CD4-positive, alpha-beta T cell treated with Interleukin-6 for 4 hours (primary cell): ENCODE measurements at places on chromosomes 4 and X.

GRCh38 chr4:165328708-165329107 is 1.2 kb downstream of the MSMO1 start:
- DNase-seq = no peak

DNA sequence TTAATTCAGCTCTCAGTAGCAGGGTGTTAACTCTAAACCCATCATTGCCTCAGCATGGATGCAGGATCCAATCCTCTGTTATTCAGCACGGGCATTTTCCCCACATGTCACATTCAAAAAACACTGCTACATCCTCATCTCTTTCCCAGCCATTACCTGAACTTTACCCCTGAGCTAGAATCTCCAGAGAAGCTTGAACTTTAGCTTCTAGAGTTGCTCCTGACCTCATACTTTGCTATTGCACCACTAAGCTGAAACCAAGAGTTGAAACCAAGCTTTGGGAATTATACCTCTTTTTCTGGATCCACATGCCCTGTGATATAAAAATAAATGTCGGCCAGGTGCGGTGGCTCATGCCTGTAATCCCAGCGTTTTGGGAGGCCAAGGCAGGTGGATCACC is 90.7 kb downstream of the SHROOM3 start:
- no peak for DNase-seq

DNA sequence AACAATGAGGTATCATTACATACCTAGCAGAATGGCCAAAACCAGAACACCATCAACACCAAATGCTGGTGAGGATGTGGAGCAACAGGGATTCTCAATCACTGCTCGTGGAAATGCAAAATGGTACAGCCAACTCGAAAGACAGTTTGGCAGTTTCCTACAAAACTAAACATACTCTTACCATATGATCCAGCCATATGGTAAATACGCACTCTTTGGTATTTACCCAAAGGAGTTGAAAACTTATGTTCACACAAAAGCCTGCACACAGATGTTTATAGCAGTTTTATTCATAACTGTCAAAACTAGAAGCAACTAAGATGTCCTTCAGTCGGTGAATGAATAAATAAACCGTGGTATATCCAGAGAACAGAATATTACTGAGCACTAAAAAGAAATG is 7.8 kb downstream of the CASP3 start:
- no peak for DNase-seq

DNA sequence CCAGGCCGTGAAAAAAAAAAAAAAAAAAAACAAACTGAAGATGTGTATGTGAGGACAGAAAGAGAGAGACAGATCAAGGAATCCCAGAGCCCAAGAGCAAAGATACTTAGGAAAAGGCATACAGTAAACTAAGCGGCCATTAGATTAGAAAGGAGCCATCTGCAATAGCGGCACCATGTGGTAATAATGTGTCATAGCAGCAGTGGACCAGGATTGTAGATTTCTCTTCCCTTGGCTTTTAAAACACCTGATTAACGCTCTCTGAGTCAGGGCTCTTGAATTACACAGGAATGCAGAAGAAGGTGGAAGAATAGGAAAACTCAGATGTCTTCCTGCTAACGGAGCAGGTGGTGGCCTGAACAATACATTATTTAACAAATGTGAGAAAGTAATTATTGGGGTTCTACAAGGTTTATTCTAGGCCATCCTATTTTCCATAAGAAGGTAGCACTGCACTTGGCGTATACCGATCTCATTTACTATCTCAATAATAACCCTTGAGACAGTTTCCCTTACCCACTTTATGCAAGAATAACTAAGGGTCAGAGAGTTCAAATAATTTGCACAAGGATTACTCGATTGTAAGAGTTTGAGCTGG is 182.7 kb downstream of the KCNIP4 start:
- DNase-seq = no peak

DNA sequence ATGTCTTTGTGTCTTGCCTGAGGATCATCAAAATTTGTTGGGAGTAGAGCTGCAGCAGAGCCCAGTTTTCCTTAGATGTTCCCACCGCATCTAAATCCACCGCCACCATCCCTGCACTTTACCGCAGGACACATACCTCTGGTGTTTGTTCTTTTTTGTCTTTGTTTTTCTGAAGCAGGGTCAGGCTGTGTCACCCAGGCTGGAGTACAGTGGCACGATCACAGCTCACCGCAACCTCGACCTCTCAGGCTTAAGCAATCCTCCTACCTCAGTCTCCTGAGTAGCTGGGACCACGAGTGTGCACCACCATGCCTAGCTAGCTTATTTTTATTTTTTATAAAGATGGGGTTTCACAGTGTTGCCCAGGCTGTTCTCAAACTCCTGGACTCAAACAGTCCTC is 4.6 kb downstream of the ENOPH1 start:
- no peak for DNase-seq

DNA sequence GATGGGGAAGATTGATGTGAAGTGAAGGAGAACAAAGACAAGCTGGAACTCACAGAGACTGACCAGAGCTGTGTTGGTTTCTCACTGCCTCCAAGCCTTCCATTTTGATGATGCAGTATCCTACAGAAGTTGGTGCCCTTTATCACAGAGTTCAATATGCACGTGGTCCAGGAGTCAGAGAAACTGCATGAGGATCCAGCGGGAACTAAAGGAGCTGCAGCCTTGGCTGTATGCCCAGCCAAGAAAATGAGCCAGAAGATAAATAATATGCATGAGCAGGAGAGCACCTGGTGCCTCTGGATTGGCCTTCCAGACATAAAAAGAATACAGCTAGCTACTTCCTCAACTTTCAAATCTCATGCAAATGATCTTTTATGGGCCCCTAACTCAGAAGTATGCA is 44.3 kb upstream of the DCLK2 start:
- no peak for DNase-seq

- DNase-seq = no peak
Measured at GRCh38 chr4:90495936-90496335, 368.7 kb downstream of the CCSER1 start.

GRCh38 chrX:31117266-31117665 is 45.4 kb upstream of the FTHL17 start:
- no peak for DNase-seq

DNA sequence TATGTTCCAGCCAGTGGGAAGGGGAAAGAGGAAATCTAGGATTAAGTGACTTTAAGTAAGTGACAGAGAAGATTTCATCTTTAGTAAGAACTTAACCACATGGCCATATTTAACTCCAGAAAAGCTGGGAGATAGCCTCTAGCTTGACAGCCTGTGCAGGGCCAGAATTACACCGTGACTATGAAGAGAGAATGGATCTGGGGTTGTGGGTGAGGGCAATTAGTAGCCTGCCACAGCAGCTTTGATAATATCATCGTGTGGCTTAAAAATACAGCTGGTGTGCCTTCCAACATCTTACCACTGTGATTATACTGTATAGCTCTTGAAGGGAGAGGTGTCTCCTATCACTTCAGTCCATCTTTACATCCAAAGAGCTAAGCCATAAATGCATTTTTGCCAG is 57.6 kb upstream of the TBC1D9 start:
- no peak for DNase-seq

- DNase-seq = no peak
Measured at GRCh38 chr4:7652451-7652881, 217.7 kb upstream of the PSAPL1 start.

- no peak for DNase-seq
Measured at GRCh38 chr4:7390906-7391636, 43.7 kb downstream of the PSAPL1 start.

- no peak for DNase-seq
Measured at GRCh38 chr4:120589787-120590186, 332.7 kb downstream of the PRDM5 start.

DNA sequence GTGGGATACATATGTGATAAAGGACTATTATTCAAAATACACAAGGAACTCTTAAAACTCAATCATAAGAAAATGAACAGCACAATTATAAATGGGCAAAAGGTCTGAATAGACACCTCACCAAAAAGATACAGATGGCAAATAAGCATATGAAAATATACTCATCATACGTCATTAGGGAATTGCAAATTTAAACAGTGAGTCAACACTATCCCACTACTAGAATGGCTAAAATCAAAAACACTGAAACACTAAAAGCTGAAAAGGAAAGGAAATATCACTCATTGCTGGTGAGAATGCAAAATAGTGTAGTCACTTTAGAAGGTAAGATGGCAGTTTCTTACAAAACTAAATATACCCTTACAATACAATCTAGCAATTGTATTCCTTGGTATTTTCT is 597.0 kb upstream of the PABPC4L start:
- no peak for DNase-seq

DNA sequence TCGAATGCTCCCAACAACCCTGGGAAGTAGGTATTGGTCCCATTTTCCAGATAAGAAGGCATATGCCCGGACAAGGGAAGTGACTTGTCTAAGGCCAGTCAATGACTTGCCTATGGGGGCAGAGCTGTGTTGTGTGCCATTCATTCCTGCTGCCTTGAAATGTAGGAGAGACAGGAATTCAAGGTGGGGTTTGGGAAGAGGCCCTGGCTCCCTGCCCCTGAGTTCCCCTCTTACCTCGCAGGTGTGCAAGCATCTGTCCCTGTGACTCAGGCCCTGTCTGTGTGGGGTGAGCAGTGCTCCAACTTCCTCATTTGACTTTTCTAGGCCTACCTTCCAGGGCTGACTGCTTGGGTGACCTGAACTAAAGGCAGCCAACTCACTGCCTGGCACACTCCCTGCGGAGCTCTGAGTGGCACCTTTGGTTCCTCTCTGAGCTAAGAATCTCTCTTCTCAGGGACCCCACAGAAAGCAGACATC is 5.1 kb downstream of the EFNB1 start:
- DNase-seq = no peak

DNA sequence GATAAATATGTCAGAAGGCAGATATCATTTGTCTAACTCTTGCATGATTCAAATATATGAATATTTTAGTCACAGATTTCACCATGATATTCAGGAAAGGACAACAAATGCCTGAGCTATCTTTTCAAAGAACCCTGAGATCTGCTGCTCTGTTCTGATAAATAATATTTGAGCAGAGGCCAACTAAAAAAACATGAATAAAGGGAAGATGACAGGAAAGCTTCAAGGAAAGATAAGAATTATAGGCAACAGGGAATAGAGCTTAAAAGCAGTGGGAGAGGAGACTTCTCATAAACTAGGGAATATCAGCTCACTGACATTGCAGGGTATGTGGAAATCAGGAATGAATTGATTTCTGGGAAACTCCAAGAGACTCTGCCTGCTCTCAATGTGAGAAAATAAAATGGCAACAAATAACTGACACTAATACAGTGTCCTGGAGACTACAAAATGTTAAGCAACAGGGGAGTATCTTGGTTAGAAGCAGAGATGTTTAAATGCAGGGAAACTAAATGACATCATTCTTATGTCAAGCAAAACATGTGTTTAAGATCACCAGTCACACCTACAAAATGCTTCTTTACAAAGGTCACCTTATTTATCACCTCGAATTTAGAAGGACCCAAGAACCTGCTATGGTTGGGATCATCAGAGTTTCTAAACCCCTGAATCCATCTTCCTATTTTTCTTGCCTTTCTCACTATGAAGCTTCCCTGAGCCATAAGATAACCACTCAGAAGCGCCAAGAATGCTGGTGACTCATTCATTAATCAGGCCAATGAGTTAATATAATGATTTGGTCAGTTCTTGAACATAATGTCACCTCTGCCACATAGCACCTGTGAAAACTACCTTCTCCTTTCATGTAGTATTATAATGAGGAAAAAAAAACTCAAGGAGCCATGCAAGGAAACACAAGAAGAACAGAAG is 78.1 kb downstream of the NDST3 start:
- DNase-seq = no peak

DNA sequence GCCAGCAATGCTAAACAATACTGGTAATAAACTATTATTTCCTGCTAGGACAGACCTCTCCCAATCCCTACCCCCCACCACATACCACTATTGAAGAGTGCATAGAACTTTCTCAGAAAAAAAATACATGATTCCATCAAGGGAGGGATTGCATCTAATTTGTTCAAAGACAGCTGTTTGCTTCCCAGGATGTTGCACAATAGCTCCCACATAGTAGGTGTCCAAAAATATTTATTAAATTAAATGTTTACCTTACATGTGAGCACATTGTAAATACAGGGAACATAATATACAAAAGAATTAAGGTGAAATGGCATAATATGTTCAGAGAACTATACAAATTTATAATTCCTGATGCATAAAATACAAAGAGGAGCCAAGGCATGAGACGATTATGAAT is 1111.8 kb upstream of the LCORL start:
- no peak for DNase-seq

DNA sequence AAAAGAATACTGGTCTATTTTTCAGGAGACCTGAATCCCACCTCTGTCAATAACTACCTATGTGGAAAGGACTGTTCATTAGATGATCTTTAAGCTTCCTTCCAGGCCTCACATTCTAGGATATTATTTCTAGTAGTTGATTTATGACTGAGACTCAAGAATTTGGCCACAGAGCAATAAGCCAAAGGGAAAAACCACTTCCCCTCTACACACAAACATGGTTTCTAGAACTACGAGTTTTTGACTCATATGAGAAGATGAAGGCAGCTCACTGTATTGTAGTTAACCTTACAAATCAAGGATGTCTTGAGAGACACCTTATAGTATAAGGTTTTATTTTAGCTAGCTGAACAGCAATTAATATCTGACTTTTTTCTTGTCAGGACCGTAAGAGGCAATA is 36.9 kb upstream of the GDPD2 start:
- no peak for DNase-seq

DNA sequence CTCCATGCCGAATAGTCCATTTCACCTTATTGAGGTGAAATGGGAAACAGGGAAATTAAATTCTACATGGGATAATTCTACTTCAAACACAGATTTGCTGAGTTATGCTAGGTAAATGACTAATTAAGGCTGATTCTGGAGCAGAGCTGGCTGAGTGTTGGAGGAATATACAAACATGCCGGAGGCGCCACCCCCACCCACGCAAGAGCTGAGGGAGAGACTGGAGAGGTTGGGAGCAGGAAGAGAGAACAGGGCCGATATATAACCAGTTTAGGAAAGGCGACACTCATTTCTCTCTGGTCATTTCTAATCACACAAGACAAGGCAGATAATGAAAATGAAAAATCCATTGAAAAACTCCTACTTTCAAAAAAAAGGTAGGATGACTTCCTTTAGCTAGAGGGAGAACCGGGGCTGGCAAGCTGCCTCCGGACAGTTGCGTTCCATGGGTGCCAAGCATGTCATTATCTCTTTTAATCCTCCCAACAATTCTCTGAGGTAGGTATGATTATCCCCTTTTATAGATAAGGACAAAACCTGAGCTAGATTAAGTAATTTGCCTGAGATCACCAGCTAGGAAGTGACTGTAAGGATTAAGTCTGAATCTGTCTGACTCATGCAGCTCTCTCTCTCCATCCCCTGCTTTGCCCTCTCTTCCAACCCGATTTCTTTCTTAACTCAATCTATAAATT is 27.6 kb upstream of the CFAP299 start:
- DNase-seq = no peak
